ENCODE measurements at places on chromosomes 4 and X.
A peak's percentile ranks its signal among the peaks of the same experiment; 100 is the strongest.

GRCh38 chr4:11218692-11219091, 210.0 kb downstream of the HS3ST1 start:
- no peak for DNase-seq

GRCh38 chr4:174702979-174703478, 126.0 kb downstream of the GLRA3 start:
- DNase-seq = no peak

DNA sequence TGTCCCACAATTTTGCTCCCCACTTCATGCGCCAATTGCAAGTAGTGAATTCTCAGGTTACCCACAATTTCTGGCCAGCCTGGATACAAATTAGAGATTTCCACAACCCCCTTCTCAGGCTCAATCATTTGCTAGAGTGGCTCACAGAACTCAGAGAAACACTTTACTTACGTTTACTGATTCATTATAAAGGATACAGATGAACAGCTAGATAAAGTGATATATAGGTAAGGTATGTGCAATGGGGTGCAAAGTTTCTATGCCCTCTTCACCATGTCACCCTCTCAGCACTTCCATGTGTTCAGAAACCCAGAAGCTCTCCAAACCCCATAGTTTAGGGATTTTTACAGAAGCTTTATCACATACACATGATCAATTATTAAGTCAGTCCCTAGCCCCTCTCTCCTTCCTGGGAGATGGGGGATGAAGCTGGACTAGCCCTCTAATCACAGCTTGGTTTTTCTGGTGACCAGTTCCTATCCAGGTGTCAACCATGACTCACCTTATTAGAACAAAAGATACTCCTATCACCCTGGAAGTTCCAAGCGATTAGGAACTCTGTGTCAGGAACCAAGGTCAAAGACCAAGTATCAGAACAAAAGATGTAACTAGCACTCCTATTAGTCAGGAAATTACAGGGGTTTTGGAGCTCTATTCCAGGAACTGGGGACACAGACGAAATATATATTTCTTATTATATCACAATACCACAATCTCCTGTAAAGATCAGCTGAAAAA, 33.5 kb upstream of the PRRG1 start:
- DNase-seq = no peak

GRCh38 chr4:151114986-151115385, 15.6 kb downstream of the RPS3A start:
- DNase-seq = no peak

GRCh38 chrX:12950851-12951594, 23.9 kb upstream of the TMSB4X start:
- peak; percentile 58 for DNase-seq

GRCh38 chr4:92658318-92658717, 354.6 kb downstream of the GRID2 start:
- no peak for DNase-seq

GRCh38 chr4:20528508-20528907, 171.8 kb upstream of the PACRGL start:
- no peak for DNase-seq

DNA sequence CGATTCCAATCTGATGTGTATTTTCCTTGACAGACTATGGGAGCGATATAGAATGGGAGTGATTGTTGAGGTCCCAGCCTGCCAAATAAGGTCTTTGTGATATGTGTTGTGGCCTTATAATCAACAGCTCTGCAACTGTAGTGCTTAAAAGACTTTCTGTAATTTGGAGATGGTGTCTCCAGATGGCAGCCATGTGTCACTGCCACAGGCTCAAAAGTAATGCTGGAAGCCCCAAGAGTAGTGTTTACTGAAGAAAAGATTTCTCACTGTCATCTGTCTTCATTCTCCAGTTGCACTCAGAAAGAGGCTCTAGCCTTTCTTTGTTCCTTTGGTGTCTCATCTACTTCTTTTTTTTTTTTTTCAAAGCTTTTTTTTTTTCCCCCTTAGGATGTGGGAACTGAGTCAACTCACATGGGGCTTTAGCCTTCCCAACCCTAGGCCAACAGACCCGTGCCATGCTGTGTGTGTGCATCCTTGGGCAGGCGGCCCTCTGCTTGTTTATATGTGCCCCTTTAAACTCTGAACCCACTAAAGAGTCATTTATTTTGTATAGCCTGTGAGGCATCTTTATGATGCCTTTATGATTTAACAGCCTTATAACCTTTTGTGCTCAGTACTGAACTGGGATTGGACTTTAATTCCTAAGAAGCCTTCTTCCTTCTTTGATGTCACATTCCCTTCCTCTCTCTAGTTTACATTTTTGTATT, 15.6 kb downstream of the SRPX2 start:
- DNase-seq = no peak

- no peak for DNase-seq
Observed at GRCh38 chr4:76562161-76562560, 127.1 kb downstream of the SHROOM3 start.

DNA sequence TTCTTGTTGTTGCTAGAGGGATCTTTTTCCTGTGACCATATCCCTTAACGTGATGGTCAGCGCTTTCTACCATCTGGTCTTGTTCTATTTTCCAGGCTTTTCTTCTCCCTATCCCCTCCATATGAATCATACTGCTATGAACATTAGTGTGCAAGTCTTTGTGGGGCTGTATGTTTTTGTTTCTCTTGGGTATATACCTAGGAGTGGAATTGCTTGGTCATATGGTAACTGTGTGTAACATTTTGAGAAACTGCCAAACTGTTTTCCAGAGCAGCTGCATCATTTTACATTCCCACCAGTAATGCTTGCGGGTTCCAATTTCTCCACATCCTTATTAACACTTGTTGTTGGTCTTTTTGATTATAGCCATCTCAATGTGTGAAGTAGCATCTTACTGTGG, 121.4 kb downstream of the SPRY1 start:
- DNase-seq = no peak

DNA sequence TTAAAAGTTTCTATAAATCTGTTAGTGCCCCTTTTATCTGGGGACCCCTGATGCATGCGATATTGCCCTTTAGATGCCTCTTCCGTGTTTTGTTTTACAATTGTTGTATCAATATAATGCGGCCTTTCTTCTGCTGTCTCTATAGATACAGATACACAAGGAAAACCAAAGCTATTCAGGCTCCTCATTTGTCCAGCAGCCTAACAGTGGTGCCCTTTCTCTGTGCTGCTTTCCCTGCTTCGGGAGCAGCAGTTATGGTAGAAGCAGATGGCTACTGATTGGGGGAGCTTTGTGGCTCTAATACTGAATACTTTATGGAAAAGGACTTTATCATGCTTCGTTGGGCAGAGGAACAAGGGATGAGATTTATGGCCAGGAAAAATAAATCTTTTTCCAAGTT, 10.6 kb upstream of the PRDM8 start:
- DNase-seq = no peak

DNA sequence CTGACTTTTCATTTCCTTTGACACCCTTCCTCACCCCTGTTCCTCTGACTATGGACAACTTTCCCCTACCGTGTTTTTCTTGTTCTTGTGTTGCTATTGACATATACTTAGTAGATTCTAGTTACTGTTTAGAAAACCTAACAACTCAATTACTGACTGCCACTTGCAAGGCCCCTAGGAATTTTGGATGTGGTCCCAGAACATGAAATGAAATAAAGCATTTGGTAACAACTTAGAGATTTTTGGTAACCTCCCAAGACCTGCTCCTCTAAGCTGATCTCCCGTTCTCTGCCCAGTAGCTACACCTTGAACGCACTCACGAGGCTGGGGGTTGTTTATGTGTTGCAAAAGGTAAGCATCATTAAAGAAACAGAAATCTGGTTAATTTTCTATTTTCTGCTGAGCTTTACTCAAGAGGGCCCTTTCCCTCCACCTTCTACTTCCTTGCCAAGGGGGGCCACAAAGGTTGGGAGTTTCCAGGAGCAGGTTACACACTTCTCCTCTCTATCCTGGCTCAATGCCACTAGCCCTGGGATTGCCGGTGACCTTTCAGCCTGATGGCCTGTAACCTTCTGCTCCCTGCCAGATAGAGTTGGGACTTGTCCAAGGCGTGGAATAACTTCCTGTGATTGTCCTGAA, 20.5 kb downstream of the GAB3 start:
- no peak for DNase-seq
